ENCODE measurements at places on chromosomes 11 and 22. TPM values are rescaled to one million over a fixed set of nuclear protein-coding genes. Genes with fewer than 3 reads are reported as not detected.

- no peak overlapping the region for H3K27ac ChIP-seq
- H3K36me3 ChIP-seq, result no peaks in the 10 kb centered on the region
- no peak for DNase-seq
- no peaks in the 10 kb centered on the region for H3K27me3 ChIP-seq
- no peak overlapping the region for H3K4me3 ChIP-seq
Measured at GRCh38 chr11:75538150-75538942, 12.6 kb upstream of the GDPD5 start.

DNA sequence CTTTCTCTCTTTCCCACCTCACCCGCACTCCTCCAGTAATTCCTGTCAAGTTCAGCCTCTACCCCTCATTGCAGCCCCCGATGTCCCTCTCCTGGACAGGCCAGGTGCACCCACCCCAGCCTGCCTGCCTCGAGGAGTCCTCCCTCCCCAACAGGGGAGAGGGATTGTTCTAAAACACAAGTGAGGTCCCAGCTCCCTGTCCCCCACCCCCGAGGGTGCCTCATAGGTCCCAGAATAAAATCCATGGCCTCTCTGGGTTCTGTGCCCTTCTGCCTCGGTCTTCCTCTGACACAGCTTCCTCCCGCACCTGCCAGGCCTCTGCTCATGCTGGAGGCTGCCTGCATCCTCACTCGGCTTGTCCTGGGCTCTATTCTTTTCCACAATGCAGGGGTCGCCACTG, 720.1 kb downstream of the BRD1 start:
- DNase-seq, result no peak
- no peaks in the 10 kb centered on the region for H3K4me1 ChIP-seq
- H3K36me3 ChIP-seq, result no peaks in the 10 kb centered on the region
- no peak overlapping the region for H3K27ac ChIP-seq
- no peak overlapping the region for H3K4me3 ChIP-seq

- H3K27me3 ChIP-seq, result no peaks in the 10 kb centered on the region
- DNase-seq, result no peak
- H3K4me3 ChIP-seq, result no peak overlapping the region
- no peaks in the 10 kb centered on the region for H3K36me3 ChIP-seq
- peaks cover 13% of the 10 kb centered on the region for H3K4me1 ChIP-seq
Measured at GRCh38 chr11:114447892-114448291, 8.6 kb downstream of the REXO2 start.

GRCh38 chr11:11245453-11245852, 107.6 kb downstream of the CSNK2A3 start:
- H3K27me3 ChIP-seq, result no peaks in the 10 kb centered on the region
- H3K36me3 ChIP-seq, result no peaks in the 10 kb centered on the region
- peaks cover 26% of the 10 kb centered on the region for H3K4me1 ChIP-seq
- no peak overlapping the region for H3K4me3 ChIP-seq

Gene TUBA8
- 5.6 TPM for total RNA-seq

Gene OR52N4
- not detected for total RNA-seq

GRCh38 chr11:58801302-58801701, 43.2 kb downstream of the GLYATL2 start:
- H3K4me3 ChIP-seq, result no peak overlapping the region
- no peak overlapping the region for H3K27ac ChIP-seq
- H3K36me3 ChIP-seq, result no peaks in the 10 kb centered on the region
- H3K27me3 ChIP-seq, result no peaks in the 10 kb centered on the region
- no peak for DNase-seq

Gene OR5P2
- not detected for total RNA-seq

Data from vagina (tissue), 2 donors.